ENCODE measurements at places on chromosomes 3 and 15.

GRCh38 chr3:16794257-16794656, 90.5 kb upstream of the PLCL2 start:
- no peak for DNase-seq

GRCh38 chr3:132417695-132418411, 551 bp downstream of the DNAJC13 start:
- DNase-seq: no peak

DNA sequence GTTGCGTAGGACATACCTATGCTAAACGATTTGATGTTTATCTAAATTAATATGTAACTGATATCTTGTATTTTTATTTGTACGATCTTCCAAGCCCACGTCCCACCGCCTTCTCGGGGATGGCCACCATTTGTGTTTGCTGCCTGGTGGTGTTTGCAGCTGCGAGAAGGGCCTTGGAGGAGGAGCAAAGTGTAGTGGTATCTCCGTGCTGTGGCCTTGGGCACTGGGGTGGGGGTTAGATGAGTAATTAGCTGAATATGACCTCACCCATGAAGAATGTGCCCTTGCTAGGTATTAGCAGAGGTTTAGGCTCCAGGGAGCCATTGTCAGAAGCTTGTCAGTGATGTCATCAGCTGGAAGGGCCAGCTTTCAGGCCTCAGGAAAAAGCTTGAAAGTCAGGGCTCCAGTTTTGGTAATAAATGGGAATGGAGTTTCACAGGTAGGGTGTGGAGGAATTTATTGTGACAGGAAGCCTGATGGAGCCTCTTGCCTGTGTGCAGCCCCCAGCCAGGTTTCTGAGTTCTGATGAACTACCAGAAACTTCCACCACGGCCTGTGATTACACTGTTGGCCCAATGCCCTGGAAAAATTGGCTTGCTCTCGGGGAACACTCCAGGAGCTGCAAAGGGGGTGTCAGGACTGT, 41.0 kb downstream of the FLNB start:
- no peak for DNase-seq

- DNase-seq: no peak
Measured at GRCh38 chr3:52153389-52154096, 680 bp downstream of the POC1A start.

DNA sequence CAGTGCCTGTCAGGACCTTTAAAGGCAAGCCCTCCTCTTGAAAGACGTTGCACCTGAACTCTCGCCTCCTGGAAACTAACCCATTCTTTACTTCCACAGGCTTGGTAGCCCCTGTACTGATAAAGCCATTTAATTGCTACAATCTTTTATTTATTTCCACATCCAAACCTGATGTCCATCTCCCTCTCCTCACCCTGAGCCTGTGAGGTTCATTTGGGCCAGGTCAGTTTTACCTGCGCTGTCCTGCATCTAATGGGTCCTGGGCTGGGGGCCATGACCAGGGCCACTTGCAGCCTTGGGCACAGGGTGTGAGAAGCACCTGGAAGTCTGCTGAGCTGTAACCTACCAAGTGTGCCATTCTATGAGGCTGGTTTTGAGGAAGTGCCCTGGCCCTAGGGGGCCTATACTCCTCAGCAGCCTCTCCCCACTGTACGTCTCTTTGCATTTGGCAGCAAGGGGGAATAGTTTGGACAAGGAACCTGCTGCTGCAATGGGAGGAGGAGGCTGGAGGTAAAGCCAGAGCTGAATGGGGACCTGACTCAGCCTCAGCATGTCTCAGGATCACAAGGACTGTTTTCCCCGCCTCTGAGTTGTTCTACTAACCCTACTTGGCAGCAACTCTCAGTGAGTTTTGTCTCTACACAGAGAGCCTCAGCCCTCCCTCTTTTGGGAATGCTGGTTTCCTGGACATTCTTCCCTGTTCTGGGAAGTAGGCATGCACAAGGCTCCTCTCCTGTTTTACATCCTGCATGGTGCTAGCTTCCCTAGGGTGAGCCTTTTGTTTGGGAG, 53.8 kb downstream of the WDR76 start:
- DNase-seq: no peak

DNA sequence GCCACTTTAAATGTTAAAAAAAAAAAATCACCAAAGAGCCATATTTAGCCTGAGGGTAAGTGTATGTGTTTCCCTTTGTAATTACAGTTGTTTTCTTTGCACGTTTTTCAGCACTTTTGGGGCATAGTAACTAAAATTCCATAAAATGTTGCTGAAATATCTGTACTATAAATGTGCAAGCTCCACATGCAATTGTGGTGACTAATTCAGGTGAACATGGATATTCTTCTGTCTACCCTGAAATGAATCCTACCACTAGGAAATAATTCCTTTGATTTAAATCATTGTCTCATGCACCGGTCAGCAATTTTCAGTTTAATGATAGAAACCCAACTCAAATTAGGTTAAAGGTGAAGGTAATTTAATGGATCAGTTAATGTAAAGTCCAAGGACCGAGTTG, 13.1 kb upstream of the TFG start:
- no peak for DNase-seq

DNA sequence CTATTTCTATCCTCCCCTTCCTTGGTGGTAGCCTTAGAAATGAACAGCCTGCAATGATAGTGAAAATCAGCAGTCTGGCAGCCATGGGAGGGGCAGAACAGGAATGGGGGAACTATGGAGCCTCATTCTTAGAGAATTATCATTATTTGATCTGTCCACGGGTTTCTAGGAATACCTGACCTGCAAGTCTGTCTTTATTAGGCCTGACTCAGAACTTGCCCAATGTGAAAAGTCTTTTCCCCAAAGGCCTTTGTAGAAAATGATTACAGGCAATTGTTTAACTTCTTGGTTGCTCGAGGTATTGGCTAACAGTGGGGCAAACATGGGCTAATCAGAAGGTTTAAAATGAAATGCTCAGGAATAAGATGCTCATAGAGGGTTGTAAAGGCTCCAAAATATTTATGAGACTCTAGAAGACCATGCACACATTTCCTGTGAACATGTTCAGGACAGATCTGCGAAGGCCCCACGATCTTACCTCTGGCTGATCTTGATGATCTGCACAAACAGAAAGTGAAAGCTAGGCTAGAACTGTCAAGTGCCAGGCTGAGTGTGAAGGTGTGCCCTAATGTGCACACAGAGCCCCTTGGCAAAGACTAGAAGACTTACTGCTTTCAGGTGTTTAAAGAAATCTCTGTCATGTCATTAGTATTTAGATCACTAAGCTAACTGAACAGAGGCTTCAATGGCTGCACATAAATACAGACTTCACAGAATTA, 39.6 kb upstream of the LAMP3 start:
- no peak for DNase-seq
